ENCODE measurements at places on chromosomes 12 and 14. TPM values are rescaled to one million over a fixed set of nuclear protein-coding genes. Genes with fewer than 3 reads are reported as not detected.
A peak's percentile ranks its signal among the peaks of the same experiment; 100 is the strongest.

DNA sequence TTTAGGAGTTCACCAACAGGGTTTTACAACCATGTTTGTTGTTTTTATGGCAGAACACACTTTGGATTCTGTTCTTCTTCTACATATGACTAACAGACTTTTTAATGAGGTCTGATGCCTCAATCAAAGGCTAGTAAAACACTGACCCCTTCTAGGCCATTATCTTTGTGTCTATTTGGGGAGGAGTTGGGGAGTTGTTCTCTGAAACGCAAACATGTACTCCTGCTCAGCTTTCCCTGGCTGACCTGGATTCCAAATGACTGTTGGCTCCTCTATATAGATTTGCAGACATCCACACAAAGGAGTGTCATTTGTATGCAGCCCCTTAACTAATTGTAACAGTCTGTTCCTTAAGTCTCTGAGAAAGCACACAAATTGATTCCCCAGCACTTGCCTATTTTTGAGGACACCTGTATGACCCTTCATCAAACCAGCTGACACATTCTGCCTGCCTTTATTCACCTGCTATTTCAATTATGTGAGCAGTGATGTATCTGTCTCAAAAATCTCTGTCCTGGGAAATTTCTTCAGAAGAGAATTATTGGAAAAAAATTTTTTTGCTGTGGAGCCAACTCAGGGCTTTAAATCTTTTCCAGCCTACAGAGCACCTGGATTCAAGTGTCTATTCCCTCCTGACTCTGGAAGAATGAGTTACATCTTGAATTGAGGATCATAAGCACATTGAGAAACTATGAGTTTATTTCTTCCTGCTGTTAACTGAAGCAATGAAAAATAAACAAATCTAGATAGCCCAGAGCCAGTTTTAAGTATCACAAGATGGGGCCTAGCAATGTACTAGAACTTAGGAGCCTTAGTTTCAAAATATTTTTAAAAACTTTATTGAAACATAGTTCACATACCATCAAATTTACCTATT is 417.2 kb downstream of the RAD51B start:
- no peak overlapping the region for H3K4me3 ChIP-seq
- H3K36me3 ChIP-seq, result no peaks in the 10 kb centered on the region
- DNase-seq, result no peak
- peaks cover 66% of the 10 kb centered on the region for H3K4me1 ChIP-seq

GRCh38 chr12:93242154-93242972 is 135.4 kb upstream of the NUDT4 start:
- H3K27ac ChIP-seq, result no peak overlapping the region
- DNase-seq, result no peak
- no peak overlapping the region for H3K4me3 ChIP-seq
- no peaks in the 10 kb centered on the region for H3K27me3 ChIP-seq
- H3K36me3 ChIP-seq, result no peaks in the 10 kb centered on the region

GRCh38 chr14:101965181-101965544 is 790 bp downstream of the DYNC1H1 start:
- peak; percentile 96 for DNase-seq
- H3K27ac ChIP-seq, result peak overlapping the region; percentile 99
- H3K36me3 ChIP-seq, result no peaks in the 10 kb centered on the region

DNA sequence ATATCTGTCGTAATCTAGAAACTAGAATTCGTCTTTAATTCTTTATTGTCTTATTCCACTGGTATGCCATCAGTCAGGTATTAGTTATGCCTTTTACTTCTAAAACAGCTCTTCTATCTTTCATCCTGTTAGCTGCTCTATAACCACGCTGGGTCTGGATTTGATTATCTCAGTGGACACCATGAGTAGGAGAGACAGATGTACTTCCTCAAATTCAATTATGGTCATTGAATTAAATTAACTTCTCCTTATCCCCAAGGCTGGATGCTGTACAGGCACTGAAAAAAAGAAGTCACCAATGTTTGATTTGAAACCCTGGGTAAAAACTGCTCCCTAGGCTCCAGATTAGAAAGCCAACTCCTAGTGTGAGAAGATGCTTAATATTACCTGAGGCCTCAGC is 107.3 kb downstream of the PIK3C2G start:
- no peak overlapping the region for H3K27ac ChIP-seq
- no peak overlapping the region for H3K4me3 ChIP-seq
- no peaks in the 10 kb centered on the region for H3K4me1 ChIP-seq

- DNase-seq, result no peak
- H3K36me3 ChIP-seq, result no peaks in the 10 kb centered on the region
- H3K4me1 ChIP-seq, result peaks cover 53% of the 10 kb centered on the region
- H3K27ac ChIP-seq, result no peak overlapping the region
Measured at GRCh38 chr12:92036771-92037453, 108.7 kb downstream of the BTG1 start.

DNA sequence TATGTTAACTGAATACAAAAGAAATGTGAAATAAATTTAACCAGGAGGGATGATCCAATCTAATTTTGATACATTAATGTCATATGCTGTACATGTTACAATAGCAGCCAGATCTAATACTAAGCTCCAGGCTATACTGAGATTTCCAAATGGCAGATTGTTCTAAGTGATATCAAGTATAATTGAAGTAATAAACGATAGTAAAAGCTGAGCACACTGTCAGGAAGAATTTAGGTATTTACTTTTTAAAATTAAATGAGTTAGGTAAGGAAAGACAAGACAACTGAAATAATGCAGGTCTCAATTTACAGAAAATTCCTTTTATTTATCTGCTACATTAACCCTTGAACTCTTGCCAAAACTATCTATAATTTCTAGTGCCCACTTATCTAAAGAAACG is 39.9 kb downstream of the INSM2 start:
- H3K36me3 ChIP-seq, result peaks cover 4% of the 10 kb centered on the region
- no peak for DNase-seq
- H3K4me1 ChIP-seq, result no peaks in the 10 kb centered on the region
- H3K27ac ChIP-seq, result no peak overlapping the region
- H3K4me3 ChIP-seq, result no peak overlapping the region

- H3K4me1 ChIP-seq, result no peaks in the 10 kb centered on the region
- H3K27me3 ChIP-seq, result no peaks in the 10 kb centered on the region
- no peak overlapping the region for H3K27ac ChIP-seq
- DNase-seq, result no peak
Measured at GRCh38 chr12:130031571-130032189, 127.9 kb upstream of the TMEM132D start.

GRCh38 chr12:110301065-110301806 is 20.2 kb downstream of the ATP2A2 start:
- H3K4me1 ChIP-seq, result peaks cover 69% of the 10 kb centered on the region
- H3K27ac ChIP-seq, result peak overlapping the region; percentile 63
- DNase-seq, result no peak
- H3K36me3 ChIP-seq, result peaks cover 16% of the 10 kb centered on the region
- H3K27me3 ChIP-seq, result no peaks in the 10 kb centered on the region
- H3K4me3 ChIP-seq, result no peak overlapping the region

GRCh38 chr14:24351517-24351916 is 11.7 kb upstream of the RIPK3 start:
- H3K27ac ChIP-seq, result no peak overlapping the region
- H3K4me1 ChIP-seq, result no peaks in the 10 kb centered on the region
- H3K4me3 ChIP-seq, result no peak overlapping the region
- no peak for DNase-seq
- no peaks in the 10 kb centered on the region for H3K27me3 ChIP-seq

- DNase-seq, result no peak
- no peak overlapping the region for H3K4me3 ChIP-seq
- no peaks in the 10 kb centered on the region for H3K27me3 ChIP-seq
- no peaks in the 10 kb centered on the region for H3K36me3 ChIP-seq
Measured at GRCh38 chr12:47894652-47895051, 10.1 kb downstream of the VDR start.

DNA sequence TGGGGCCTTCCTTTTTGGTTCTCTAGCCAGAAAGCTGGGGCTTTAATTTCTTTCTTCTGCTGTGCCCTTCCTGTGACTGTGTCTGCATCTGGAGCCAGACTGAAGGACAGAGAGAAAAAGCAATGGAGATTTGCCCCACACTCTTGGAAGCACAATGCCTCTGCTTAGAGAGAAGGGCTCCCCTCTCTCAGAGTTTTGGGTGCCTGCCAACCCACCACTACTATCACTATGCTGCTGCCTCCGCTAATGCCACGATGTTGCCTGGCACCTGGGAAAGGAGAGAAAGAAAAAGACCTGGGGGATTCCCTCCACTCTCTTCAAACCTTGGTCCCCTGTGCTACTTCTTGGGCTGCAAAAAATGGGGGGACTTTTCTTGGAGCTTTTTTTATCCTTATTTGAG is 52.6 kb downstream of the TMEM260 start:
- H3K27me3 ChIP-seq, result no peaks in the 10 kb centered on the region
- no peak overlapping the region for H3K4me3 ChIP-seq
- H3K27ac ChIP-seq, result no peak overlapping the region
- no peak for DNase-seq
- H3K36me3 ChIP-seq, result peaks cover 40% of the 10 kb centered on the region

- H3K4me3 ChIP-seq, result no peak overlapping the region
- no peaks in the 10 kb centered on the region for H3K27me3 ChIP-seq
- no peaks in the 10 kb centered on the region for H3K4me1 ChIP-seq
- DNase-seq, result no peak
- H3K36me3 ChIP-seq, result no peaks in the 10 kb centered on the region
Measured at GRCh38 chr12:1343422-1343821, 251.0 kb downstream of the FBXL14 start.

DNA sequence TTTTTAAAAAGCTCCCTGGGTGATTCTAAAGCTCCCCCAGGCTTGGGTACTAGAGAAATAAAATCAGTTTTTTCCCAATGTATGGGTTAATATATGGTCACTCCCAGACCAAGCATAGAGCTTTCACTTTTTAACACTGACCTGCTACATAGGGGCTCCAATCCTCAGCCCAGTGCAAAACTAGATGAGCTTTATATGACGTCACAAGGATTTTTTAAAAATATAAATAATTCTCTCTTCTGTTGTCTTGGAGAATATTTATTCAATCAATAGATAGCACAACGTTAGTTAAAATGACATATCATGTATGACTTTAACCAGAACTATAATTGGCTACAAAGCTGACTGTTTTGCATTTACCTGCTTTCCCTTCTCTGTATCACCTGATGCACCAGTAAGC is 137.9 kb upstream of the TMCC3 start:
- H3K4me1 ChIP-seq, result peaks cover 11% of the 10 kb centered on the region
- H3K27me3 ChIP-seq, result no peaks in the 10 kb centered on the region
- no peak for DNase-seq
- H3K36me3 ChIP-seq, result no peaks in the 10 kb centered on the region
- H3K4me3 ChIP-seq, result no peak overlapping the region
- H3K27ac ChIP-seq, result no peak overlapping the region

- H3K4me3 ChIP-seq, result peak overlapping the region; percentile 93
- peaks cover 20% of the 10 kb centered on the region for H3K4me1 ChIP-seq
- H3K27me3 ChIP-seq, result no peaks in the 10 kb centered on the region
- no peaks in the 10 kb centered on the region for H3K36me3 ChIP-seq
- no peak for DNase-seq
- peak overlapping the region; percentile 83 for H3K27ac ChIP-seq
Measured at GRCh38 chr14:60735416-60735815, 855 bp downstream of the MNAT1 start.

DNA sequence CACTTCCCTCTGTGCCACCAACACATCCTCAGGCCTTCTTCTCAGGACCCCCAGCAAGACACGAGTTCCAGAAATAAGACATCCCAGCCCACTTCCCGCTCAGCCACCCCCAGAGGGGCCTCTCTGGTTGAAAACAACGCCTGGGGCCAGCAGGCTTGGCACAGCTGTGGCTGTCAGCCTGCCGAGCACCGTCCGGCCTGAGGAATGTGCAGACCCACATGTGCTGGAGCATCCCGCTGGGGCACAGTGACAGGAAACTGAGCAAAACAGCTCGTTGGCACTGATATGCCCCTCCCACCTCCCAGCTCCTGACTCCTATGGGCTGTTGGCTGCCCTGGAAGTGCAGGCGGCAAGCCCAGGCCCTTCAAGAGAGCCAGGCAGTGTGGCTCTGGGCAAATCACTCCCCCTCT is 1.4 kb downstream of the SYNE3 start:
- H3K4me3 ChIP-seq, result peak overlapping the region; percentile 70
- no peak for DNase-seq
- H3K27me3 ChIP-seq, result peaks cover 62% of the 10 kb centered on the region
- H3K4me1 ChIP-seq, result peaks cover 82% of the 10 kb centered on the region

GRCh38 chr12:31586728-31587127 is 4.2 kb downstream of the DENND5B start:
- peaks cover 32% of the 10 kb centered on the region for H3K4me1 ChIP-seq
- no peak for DNase-seq
- H3K27ac ChIP-seq, result no peak overlapping the region
- H3K27me3 ChIP-seq, result no peaks in the 10 kb centered on the region
- no peak overlapping the region for H3K4me3 ChIP-seq
- H3K36me3 ChIP-seq, result no peaks in the 10 kb centered on the region

Gene IGF1
- 41.8 TPM for total RNA-seq

Gene TSPAN11
- total RNA-seq, result 20.9 TPM

Gene TEX22
- 0.17 TPM for total RNA-seq

Gene IL26
- not detected for total RNA-seq

Gene FOXM1
- 0.17 TPM for total RNA-seq

Gene DTX1
- 3.7 TPM for total RNA-seq

Measured in esophagus muscularis mucosa (tissue), 4 donors.